NCI-H2171 (cell line): ENCODE measurements at places on chromosomes 12 and 14.

DNA sequence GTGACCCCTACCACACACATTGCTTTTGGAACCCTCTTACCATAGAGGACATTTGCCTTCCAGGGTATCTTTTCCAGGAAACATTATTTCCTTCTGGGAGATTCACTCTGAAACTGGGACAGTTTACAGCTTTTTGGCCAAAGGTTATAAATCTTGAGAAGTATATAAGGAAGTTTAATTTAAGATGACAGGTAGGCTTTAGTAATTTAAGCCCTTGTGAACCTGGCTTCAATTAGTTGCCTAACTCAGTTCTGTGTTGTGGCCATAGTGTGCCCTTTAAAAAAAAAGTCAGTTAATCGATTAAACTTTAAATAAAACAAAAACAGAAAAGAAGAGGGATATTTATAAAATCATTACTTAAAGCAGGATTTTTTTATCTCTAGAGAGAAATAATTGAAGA is 142.9 kb downstream of the NAV3 start:
- no peak for DNase-seq

DNA sequence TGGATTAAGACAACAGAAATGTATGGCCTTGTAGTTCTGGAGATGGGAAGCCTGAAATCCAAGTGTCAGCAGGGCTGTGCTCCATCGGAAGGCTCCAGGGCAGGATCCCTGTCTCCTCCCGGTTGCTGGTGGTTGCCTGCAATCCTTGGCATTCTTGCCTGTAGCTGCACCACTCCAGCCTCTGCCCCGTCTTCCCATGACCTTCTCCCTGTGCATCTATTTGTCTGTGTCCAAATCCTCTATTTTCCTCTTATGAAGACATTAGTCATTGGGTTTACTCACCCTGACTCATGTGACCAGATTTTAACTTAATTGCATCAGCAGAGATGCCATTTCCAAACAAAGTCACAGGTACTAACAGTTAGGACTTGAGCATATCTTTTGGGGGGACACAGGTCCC is 15.1 kb downstream of the TUNAR start:
- DNase-seq, result no peak

DNA sequence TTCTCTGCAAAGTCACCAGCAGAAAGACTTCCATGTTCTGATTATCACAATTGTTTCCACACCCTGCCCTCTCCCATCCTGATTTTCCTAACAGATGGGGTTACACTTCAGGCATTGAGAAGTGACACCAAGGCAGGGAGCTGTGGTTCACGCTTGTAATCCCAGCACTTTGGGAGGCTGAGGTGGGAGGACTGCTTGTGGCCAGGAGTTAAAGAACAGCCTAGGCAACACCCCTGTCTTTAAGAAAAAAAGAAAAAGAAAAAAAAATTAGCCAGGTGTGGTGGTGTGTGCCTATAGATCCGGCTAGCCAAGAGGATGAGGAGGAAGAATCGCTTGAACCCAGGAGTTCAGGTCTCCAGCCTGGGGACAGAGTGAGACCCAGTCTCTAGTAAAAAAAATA is 5.2 kb downstream of the PPP1CC start:
- no peak for DNase-seq

DNA sequence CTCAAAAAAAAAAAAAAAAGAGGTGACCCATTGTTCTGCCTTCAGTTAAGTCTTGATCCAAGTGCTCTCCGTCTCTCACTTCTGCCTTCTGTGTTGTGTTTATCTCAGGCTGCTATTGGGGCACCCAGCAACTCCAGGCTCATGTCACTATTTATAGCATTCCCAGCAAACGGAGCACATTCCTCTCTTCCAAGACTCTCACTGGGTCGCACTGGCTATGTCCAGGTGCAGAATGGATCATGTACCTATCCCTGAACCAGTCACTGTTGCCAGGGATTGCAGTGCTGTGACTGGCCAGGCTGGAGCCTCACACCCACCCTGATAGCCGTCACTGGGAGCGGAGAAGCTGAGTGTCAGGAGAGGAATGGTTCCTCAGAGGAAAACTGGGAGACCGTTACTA is 31.2 kb downstream of the RHOF start:
- DNase-seq, result no peak

DNA sequence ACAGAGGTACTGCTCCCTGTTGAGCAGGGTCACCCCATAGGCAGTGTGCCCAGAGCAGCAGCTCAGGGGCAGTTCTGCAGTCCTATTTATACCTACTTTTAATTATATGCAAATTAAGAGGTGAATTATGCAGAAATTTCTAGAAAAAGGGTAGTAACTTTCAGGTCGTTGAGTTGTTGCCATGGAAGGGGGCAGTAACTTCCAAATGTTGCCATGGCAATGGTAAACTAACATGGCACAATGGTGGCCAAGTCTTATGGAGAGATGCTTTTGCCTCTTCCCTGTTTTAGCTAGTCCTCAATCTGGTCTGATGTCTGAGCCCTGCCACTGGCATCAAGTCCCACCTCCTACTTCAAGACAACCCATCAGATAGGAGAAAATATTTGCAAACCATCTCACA is 30.4 kb upstream of the P2RX7 start:
- no peak for DNase-seq

- DNase-seq, result no peak
Observed at GRCh38 chr12:91216871-91217270, 34.3 kb upstream of the DCN start.

DNA sequence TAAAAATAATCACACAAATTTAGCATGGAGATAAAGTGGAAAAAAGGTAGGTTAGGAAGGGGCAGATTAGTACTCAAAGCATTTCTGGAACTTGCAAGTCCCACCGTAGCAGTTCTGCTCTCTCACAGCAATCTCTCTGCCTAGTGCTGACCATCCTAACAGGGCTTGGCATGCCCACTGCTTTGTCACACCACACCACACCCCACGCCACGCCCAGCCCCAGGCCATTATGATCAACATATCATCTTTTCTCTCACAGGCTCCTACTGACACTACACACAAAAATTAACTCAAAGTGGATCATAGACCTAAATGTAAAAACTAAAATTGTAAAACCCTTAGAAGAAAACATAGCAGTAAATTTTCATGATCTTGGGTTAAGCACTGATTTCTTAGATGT is 273.7 kb downstream of the DAD1 start:
- no peak for DNase-seq

DNA sequence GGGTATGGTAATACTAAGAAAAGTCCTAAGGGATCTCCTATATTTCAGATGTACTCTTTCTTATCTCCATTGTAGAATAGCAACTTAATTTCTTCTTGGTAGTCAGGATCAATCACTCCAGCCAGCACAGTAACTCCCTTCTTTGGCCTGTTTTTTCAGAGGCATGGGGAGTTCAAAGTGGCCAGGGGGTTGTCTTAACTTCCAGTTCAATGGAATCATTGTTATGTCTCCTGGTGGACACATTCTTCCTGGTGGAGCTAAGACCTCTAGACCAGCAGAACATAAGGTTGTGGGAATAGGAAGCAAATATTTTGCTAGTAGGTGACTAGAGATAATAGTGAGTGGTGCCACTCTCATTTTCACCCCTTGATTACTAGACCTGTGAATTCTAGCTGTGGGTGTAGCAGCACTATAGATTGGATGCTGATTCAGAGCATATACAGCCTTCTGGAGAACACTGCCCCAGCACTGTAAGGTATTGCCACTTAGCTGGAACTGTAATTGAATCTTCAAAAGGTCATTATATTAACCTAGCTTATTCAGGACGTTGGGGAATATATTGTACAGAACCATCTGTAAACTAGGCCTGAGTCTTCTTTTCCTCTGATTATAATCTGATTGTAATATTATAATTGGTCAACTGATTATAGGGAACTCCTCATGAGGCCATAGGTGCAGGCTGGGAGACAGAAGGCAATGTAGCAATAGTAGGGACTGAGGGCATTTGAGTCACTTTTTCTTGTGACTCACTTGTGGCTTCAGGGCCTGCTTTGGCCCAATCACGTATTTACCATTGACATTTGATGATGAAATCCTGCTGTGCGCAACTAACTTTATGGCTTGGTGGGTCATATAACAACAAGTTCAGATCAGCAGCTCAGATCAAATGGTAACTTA is 60.2 kb upstream of the ATP2B1 start:
- no peak for DNase-seq

DNA sequence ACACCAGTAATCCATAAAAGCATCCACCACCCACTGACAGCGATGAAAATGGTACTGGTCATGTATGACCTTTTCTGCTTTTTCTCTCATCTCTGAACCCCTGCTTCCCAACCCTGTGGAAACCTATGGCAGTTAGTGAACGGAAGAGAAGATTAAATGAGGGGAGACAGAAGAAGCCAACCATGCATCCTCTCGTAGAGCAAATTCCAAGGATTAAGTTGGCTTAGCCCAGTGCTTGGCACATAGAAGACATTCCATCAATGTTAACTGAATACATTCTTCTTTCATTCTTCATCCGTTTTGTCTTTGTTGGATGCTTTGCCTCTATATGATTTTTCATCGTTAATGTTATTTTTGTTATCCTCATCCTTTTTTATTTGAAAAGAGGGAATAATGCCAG is 339.7 kb upstream of the FLRT2 start:
- no peak for DNase-seq

- no peak for DNase-seq
Observed at GRCh38 chr12:18343708-18344107, 82.4 kb downstream of the PIK3C2G start.

DNA sequence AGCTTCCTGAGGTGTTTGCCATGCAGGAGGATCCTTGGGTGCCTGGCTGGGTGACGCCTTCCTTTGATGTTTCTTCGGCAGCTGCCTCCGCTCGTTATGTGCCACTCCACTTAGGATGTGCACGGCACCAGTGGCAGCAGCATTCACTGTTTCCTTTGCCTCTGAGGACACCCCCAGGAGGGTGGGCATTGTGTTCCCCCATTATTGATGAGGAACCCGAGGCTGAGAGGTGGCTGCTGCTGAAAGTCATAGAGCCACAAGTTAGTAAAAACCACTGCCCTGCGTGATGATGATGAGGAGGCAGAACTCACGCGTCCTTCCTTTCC is 41.2 kb downstream of the EP400 start:
- DNase-seq, result no peak

DNA sequence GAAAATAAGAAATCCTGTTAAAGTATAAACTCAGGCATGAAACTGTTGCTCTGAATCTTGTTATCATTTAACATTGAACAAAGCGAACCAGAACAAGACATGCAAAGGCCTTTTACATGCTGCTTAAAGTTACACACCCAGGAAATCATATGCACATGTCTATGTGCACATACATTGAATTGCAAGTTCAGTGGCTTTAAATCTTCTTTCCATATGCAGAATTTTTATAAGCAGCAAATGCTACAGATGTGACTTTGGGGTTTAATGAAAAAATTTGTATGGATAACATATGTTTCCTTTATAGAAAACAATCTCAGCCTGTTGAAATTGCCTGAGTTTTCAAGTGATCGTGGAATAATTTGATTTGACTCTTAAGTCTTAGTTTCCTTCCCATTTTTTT is 193.9 kb downstream of the AEBP2 start:
- DNase-seq, result no peak

- no peak for DNase-seq
Observed at GRCh38 chr14:95521001-95521400, 4.6 kb upstream of the SYNE3 start.

GRCh38 chr12:39605996-39606395 is 13.6 kb downstream of the ABCD2 start:
- no peak for DNase-seq

GRCh38 chr14:64159588-64159987 is 134.6 kb downstream of the ESR2 start:
- DNase-seq, result no peak

GRCh38 chr12:2149091-2149490 is 96.3 kb downstream of the CACNA1C start:
- DNase-seq, result no peak

DNA sequence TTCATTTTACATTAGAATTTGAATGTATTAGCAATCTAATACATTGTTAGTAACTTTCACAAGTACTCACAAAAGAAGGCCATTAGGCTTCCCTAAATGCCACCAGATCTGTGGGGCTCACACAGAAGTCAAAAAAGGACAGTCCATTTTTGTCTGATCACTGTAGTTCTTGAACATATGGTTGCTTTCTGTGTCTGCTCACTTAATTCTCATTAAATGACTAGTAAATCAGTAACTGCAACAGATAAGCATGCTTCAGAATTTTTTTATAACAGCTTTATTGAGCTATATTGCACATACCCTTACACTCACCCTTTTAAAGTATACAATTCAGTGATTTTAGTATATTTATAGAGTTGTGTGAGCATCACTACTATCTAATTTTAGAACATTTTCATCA is 71.4 kb downstream of the DENND5B start:
- no peak for DNase-seq

DNA sequence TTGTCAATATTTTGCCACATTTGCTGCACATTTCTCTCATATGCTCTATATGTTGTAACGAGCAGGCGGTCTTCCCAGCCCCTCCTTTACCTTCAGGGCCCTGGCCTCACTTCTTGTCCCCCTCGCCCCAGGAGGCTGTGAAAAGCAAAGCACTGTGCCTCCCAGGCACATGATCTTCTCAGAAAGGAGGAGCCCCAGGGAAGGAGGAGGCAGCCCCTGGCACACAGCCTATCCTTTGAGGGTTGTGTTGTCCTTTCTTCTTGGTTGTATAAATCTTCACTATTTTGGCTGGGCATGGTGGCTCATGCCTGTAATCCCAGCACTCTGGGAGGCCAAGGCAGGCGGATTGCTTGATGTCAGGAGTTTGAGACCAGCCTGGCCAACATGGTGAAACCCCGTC is 77.0 kb downstream of the PPP2R5C start:
- DNase-seq, result no peak

DNA sequence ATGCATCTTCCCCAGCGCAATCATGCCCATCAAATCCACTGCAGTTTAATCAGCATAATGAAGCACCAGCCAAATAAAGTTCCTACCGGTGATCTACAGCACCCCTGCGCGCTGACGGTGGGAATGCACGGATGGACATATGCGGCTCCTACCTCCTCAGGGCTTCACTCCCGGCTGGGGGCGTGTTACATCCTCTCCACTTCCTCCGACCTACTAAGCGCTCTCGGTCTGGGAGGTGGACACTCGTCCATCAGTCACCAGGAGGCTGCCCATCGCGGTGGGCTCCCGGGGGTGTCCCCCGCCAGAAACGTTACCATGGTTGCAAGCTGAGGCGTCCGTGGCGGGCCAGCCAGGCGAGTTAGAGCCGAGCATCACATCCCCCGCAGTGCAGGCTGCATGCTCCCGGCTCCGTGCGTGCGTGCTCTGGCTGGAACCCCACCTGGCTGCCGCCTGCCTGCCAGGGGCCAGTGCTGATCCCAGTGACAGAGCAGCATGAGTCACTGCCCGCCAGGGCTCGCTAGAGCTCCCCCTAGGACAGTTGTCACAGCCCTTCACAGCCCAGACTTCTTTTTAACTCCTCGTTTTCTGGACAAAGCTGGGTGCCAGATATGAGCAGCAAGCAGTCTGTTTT is 73.0 kb downstream of the CIT start:
- peak; percentile 27 for DNase-seq

GRCh38 chr12:40947797-40948196 is 240.3 kb upstream of the PDZRN4 start:
- no peak for DNase-seq

- no peak for DNase-seq
Observed at GRCh38 chr14:46451800-46452199, 199.8 kb downstream of the RPL10L start.
